Amygdala (tissue), 56 donors: ENCODE measurements at places on chromosomes 2 and 18.
A peak's percentile ranks its signal among the peaks of the same experiment; 100 is the strongest.

GRCh38 chr18:80046961-80047541, 12.8 kb downstream of the RBFA start:
- DNase-seq, result peak; percentile 8

- no peak for DNase-seq
These were observed 137.5 kb downstream of the MEIS1 start for GRCh38 chr2:66572391-66572790.

DNA sequence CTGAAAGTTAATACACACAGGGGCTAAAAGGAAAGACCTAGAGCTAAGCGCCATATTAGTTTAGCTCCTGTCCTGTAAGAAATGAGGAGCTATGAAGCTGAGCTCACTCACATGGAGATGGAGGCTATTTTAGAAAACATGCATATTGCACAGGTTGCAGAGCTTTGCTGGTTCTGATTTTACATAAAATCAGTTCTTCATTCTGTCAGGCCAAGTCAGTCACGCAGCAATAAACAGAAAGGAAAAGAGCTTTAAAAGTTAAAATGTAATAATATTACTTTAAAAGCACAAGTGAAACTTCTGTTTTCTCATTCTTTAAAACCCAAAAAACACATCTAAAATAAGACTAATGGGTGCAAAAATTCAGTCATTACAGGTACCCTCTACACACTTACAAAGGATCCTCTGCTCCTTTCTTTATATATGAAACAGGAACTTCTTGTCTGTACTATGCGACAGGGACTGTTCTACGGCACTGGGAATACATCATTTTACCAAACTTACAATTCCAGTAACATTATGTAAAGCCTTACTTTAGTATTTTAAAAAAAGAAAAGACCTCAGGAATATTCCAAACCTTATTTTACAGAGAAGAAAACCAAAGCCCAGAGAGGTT, 113.8 kb downstream of the THADA start:
- no peak for DNase-seq

DNA sequence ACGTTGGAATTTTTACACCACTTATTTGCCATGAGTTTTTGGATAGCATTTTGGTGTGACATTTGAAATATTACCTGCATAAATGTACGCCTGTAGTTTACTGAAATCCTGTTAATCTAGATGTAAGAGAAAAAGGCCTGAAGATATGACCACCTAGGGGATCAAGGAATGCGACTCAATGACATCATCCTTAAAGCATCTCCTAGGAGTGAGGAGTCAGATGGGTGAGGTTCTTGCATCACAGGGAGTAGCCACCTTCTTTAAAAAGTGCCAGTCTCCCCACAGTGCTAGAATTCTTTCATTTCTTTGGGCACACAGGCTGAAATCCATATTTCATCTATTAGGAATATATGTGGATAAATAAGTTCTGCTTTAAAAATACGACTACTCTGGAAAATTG, 34.5 kb downstream of the ADCYAP1 start:
- no peak for DNase-seq

- peak; percentile 12 for DNase-seq
These were observed 1.5 kb downstream of the RND3 start for GRCh38 chr2:150485871-150486538.

DNA sequence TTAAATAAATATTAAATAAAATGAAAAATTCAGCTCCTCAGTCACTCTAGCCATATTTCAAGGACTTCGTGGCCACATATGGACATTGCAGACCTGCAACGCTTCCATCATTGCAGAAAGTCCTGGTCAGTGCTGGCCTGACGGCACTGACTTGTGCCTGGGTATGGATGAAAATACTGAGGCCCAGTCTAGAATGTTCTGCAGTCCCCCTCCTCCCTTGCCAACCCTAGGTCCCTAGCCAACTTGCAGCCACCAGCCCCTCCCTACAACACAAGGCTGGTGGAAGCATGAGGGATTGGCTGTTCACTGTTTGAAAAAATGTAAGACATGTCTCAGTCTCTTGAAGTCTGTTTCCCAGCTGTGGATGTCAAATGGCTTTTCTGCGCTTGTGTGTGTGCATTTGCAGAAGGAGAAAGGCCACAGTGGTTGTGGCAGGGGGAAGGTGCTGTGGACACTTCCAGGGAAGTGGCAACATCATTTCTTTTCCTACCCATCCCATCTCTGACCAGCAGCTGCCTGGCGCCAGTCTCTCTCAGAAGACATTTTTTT, 9.9 kb downstream of the IGFBP5 start:
- no peak for DNase-seq

GRCh38 chr18:23519734-23520133, 16.4 kb downstream of the RMC1 start:
- DNase-seq, result no peak

- DNase-seq, result no peak
These were observed 104.0 kb downstream of the MCFD2 start for GRCh38 chr2:46811379-46812310.

DNA sequence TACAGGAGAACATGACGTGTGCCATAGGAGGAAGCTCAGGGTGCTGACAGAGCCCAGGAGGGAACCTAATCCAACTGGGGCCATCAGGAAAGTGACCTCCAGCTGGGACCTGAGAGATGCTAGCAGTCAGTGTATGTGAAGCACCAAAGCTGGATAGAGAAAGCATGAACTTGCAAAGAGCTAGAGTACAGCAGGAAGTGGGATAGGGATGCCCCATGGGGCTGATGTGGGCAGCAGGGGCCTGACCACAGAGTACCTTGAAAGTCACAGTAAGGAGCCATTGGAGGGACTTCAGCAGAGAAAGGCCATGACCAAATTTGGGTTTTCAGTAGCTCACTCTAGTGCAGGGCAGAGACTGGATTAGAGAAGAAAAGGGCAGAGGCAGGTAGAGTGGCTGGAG, 91.6 kb upstream of the TTC39C start:
- no peak for DNase-seq

- DNase-seq, result no peak
These were observed 49.1 kb downstream of the FASTKD2 start for GRCh38 chr2:206814498-206814897.

GRCh38 chr2:157936406-157936805, 60.3 kb upstream of the ACVR1 start:
- DNase-seq, result no peak

GRCh38 chr18:32378705-32379104, 92.0 kb downstream of the GAREM1 start:
- no peak for DNase-seq

GRCh38 chr2:58137221-58137620, 90.6 kb downstream of the VRK2 start:
- no peak for DNase-seq

DNA sequence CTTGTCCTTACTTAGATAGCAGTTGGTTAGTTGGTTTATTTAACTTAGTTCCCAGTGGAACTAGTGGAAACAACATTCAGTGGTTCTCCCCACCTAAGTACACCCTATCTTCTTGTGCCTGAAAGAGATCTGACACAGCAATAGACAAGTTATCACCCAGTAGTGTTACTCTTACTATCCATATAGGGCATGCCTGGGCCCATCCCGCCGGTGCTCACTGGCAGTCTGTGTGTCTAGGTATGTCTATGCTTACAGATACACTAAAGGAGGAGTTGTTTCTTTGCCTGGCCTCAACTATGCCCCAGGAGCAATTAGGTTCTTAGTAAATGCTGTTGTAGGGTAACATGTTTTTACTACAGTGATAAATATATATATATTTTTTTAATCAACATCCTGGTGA, 12.0 kb upstream of the NRP2 start:
- no peak for DNase-seq

DNA sequence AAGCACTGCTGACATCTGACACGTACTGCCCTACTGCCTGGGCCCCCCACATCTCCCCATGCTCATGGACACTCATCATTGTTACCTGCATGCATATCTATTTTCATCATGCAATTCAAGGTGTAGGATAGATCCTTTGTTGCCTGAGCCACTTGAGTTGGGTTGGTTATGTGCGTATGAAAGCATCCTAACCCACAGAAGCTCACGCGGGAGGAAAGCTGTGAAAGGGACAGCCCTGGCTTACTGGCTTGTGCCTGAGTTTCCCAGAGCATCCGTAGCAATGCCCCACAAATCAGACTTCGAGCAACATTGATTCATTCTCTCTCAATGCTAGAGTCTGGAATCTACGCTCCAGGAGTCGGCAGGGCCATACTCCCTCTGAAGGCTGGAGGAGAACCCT, 285.5 kb downstream of the PHLPP1 start:
- DNase-seq, result no peak

GRCh38 chr18:79056827-79057367, 12.3 kb upstream of the ATP9B start:
- DNase-seq, result no peak

DNA sequence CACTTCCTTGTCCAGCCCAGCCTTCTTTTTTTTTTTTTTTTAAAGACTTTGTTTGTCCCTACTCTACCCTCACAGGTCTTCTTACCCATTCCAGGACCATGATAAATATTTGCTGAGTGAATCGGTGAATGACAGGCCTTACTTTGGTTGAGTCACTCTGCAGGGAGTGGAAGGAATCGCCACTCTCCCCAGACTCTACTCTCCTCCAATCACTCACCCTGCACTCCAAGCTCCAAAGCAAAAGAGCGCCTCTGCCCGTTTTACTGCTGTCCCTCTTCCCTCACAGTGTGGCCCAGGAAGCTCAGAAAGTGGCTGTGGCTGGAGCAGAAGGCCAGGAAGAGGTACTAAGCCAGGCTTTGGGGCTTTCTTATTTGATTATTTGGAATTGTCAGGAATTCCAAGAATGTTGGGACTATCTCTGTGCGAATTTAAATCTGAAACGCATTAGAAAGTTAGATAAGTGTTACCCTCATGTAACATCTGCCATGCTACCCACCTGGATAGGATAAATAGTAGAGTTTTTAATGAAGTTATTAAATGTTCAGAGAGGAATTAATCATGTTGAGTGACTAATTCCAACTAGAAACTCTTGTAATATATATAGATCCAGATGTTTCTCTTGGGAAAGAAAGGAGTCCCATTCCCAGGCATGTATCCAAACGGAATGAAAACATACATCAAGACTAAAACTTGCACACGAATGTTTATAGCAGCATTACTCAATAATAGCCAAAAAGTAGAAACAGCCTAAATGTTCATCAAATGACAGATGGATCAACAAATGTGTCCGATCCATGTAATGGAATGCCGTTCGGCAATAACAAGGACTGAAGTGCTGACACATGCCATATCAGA, 43.0 kb upstream of the CHMP1B start:
- no peak for DNase-seq

DNA sequence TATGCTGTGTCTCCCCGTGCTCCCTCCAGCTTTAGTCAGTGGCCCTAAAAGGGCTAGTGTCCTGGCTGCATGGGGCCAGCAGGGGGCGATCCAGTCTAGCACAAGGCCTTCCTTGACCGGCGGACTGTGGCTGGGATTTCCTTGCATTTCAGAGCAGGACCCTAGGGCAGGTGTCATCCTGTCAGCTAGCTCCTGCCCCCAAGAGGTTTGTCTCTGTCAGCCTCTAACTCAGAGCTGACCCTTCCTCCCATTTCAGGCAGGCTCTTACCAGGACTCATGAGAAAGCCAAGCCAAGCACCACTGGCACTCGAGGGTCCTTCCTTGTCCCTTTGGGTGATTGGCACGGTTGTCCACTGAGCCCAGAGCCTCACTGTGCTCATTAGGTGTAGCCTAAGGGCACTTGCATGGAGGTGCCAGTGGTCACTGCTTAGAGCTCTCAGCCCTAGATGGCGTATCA, 140.3 kb downstream of the RPIA start:
- DNase-seq, result peak; percentile 35

- no peak for DNase-seq
These were observed 416.6 kb downstream of the HRH4 start for GRCh38 chr18:24877066-24877465.

- DNase-seq, result no peak
These were observed 145.4 kb upstream of the RNF152 start for GRCh38 chr18:62037989-62038778.

DNA sequence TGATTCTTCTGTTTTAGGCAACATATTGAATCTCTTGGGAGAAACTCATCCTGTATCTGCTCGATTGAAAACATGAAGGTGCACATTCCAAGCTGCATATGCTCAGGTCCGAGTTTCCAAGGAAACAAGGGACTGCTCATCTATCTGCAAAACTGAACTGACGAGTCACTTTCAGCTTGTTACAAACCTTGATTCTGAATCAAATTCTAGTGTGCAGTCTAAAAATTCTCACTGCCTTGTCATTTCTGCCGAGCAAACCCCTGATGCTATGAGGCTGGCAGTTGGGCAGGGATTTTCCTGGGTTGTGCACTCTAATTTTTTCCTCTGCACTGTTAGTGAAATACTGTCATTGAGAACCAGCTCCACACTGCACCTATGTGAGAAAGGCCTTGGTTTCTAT, 101.3 kb upstream of the ETAA1 start:
- DNase-seq, result no peak

DNA sequence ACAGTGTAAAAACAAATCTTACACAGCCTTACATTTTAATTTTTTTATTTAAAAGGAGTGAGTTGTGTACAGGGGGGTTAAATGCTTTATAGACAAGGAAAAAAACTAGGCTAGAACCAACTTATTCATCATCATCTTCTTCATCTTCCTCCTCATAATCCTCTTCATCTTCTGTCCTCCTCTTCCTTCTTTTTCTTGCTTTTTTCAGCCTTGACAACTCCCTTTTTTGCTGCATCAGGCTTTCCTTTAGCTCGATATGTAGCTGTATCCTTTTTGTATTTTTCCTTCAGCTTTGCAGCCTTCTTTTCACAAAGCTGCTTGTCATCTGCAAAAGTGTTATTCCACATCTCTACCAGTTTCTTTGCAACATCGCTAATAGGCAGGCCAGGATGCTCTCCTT, 113.6 kb upstream of the SP5 start:
- no peak for DNase-seq

- DNase-seq, result no peak
These were observed 8.2 kb downstream of the FAM110C start for GRCh38 chr2:38155-38554.

DNA sequence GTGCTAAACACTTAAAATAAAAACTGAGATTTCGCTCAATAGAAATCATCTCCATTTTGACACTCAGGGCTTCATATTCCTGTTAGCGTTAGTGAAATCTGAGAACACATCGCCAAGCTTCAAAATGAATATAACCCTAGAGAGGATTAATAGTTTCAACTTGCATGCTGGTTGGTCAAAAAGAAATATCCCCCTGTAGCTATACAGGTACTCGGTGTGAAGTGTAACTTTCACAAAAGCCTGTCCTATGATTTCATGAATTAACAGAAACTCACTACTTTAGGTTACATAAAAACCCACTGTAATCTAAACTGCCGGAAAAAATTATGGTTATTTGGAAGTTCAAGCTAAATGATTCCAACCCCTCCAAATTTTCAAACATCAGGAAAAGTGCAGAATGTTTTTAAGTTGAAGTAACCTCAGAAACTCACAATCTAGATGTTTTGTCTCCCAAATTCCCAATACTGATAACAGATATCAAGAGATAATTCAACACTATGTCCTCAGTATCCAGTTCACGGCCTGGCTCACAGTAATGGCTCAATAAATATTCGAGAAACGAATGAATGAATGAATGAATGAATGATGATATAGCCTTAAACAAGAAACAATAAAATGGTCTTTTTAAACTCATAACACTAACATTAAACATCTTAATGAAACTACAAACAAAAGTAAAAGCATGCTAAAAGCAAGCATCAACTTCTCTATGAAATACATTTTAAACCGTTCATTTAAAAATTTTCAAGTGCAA, 2.5 kb downstream of the TLK1 start:
- no peak for DNase-seq
